Globus pallidus (tissue), 1 donor: ENCODE measurements at places on chromosomes 5 and 9.

- DNase-seq, result peak; percentile 63
These were observed 10.4 kb upstream of the NHP2 start for GRCh38 chr5:178163772-178164735.

DNA sequence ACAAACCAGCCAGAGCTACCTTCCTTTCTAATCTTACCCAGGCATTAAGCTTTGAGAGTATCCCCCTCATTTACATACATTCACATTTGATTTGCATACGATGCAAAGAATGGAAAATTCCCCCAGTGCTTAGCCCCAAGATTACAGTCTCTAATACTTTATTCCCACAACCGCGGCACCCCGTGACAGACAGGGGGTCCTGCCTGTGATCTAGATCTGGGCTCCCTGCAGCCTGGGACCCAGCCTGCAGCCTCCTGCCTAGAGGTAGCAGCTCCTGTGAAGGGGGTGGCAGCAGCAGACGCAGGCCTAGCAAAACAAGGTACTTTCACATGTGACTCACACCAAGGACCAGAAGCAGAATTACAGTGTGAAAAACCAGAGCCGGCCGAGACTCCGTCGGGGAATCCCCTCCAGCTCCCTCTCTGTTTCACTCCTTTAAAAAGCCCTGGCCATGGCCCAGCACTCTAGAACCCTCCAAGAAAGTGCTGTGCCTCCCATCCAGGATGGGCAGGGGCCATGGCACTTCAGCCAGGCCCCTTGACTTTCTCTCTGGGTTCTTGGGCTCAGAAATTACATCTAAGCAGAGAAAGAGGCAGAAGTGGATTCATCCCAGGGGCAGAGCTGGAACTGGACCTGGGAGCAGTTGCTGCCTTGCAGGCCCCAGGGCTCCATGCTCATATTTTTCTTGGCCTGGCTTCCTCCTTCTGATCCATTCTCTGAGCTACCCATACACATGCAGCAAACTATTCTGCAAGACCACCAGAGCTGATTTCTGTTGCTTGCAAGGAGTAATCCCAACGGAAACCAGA lies 14.0 kb upstream of the TCF7 start:
- no peak for DNase-seq

DNA sequence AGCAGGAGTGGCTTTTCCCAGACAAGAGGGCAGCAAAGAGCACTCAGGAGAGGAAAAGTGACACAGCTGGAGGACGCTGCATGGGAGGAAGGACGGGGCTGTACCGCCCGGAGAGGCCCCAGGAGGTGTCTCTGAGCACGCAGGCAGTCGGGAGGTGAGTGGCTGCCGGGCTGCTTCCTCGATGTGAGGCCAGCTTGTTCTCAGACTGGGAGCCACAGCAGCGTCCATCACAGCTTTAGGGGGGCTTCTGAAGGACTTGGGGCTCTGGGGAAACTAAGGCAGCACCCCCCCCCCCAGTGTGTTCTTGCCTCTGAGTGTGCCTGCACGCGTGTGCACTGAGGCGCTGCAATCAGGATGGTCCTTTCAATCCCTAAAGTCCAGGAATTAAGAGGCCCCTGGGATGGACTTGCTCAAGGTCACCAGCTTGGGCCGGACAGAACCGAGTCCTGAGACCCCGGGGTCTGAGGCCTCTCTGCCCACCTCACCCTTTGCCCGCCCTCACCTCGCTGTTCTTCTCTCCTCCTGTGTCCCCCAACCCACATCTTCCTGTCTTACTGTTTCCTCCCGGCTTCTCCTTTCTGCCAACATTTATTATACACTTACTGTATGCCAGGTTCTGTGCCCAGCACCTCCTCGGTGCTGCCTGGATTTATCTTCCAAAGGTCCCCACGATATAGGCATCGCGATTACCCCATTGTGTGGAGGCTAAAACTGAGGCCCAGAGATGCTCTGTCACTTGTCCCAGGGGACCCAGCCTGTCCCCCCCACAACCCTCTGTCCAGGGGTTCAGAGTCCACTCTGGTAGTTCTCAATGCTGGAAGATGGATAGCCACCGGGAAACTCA lies 32.9 kb downstream of the FAM163B start:
- DNase-seq, result no peak

DNA sequence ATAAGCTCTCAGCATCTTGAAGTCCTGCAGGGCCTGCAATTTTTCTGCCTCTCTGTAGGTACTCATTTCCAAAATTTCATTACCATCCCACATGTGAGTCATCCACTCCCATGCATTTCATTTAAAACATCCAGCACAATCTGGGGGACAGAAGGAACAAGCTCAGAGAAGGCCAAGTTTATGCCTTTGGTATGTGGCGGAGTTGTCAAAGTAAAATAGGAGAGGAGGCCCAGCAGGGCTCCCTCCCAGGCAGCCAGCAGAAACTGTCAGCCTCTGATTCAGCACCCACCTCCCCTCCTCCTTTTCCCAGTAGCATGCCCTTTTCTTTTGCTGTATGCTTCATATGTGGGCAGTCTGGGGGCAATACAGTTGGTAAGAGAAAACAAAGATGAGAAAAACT lies 126.4 kb upstream of the ZNF366 start:
- no peak for DNase-seq

GRCh38 chr9:8365029-8365428 lies 565.5 kb upstream of the DMAC1 start:
- no peak for DNase-seq

DNA sequence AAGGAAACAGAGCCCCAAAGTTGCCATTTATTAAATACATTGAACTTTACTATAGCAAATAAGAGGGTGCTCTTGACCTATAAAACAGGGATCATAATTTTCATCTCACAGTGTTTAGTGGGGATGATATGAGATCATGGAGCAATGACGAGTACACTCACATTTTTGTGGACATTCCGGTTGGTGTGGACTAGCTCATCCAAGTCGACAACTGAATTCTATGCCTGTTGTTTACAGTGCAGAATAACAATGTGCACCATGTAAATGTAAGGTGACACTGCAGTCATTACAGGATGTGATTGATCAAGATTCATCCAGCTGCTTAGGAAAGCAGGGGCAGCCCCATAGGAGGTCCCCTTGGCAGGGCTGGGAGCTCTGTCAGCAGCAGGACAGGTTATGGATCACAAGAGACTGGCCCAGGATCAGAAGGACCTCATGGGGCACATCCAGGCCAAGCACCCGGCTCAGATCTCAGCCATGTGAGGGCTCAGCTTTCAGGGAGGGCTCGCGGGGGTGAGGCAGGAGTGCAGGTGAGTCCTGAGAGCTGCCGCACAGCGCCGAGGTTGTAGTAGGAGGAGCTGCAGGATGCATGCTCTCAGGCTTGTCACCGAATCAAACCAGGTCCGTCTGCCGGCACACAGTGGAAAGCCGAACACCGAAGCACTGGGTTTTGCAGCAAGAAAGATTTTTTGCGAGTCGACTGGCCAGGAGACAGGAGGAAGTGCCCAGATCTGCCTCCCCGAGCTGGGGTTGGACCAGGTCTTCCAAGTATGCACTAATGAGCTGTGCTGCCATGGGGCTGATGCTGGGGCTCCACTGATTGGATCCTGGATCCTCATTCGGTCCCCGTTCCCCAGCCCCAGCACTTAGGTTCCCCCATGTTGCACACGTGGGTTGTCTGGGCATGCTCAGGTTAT lies 28.2 kb downstream of the MRPL36 start:
- DNase-seq, result no peak

DNA sequence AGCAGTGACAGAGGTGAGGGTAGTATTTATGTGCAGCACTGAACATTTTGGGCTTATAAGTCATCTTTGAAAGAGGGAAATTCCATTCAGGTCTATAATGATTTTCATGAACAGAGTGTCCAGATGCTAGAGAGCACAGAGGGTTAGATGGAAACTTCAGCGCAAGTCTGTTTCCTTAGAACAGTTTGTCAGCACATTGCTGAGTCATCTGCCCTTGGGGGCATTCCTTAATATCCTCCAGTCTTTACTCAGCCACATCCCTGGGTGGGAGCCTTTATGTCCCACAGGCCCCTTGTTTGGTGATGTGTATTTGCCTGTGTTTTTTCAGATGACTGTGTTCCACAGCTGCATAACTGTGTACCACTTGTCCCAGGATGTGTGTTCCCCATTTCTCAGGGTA lies 138.5 kb upstream of the S1PR3 start:
- no peak for DNase-seq

- DNase-seq, result no peak
These were observed 15.5 kb upstream of the SMIM23 start for GRCh38 chr5:171770153-171770552.

DNA sequence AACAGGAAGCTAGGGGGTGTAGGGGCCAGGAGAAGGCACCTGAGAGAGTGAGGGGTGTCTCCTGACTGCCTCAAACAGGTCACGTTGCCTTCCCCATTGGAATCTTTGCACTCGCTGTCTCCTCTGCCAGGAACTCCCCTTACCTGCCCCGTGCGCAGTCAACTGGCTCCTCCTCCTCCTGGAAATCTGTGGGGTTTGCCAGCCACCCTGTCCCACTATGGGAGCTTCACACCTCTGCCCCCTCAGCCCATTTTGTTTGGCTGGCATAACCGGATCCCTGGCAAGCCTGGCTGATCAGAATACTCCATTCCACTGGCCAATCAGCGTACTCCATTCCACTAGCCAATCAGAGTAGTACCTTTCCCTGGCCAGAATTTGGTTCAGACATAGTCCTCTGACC lies 10.4 kb upstream of the SLC34A1 start:
- DNase-seq, result no peak

DNA sequence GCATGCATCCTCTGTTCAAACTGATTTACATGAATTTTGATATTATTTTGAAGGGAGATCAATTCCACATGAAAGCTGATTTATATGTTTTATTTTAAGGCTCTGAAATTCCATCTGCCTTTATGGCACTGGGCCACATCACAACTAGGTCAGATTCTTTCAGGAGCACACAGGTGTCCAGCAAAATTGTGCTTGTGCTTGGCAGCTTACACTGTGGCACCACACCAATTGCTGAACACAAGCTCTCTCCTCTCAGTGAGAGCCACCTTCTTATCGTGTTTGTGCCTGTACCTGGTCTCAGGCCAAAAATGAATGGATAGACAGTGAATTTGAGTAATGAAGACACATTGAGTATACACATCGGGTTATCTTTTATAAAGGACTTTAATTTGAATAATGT lies 200.4 kb downstream of the CDH10 start:
- no peak for DNase-seq

DNA sequence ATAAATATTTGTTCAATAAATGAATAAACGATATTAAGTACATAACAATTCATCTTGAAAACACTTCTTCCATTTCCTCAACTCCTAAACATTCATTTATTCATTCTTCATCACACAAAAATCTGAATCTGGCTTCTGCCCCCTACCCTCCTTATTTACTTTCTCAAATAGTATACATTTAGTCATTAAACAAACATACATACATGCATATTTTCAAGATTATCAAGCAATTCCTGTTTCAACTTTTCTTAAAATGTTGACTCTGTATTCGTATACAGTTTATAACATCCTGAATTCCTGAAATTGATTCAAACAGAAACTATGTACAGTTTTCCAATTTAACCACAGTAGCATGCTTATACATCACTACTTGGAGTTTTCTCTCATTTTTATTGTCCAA lies 129.0 kb downstream of the MUSK start:
- no peak for DNase-seq

DNA sequence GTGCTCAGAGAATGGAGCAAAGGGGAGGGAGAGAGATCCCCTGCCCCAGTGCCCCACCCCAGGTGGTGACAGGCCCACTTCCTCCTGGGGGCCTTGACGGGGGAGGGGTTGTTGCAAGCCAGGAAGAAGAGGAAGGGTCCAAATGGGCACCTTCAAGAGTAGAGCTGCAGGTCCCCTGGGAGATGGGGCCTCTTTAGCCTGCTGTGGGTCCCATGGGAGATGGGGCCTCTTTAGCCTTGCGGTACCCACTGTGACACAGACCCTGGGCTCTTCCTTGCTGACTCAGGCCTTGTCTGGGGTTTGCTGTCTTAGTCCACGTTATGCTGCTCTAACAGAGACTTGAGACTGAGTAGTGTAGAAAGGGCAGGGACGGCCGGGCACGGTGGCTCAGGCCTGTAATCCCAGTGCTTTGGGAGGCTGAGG lies 9.6 kb upstream of the TOR4A start:
- DNase-seq, result no peak

DNA sequence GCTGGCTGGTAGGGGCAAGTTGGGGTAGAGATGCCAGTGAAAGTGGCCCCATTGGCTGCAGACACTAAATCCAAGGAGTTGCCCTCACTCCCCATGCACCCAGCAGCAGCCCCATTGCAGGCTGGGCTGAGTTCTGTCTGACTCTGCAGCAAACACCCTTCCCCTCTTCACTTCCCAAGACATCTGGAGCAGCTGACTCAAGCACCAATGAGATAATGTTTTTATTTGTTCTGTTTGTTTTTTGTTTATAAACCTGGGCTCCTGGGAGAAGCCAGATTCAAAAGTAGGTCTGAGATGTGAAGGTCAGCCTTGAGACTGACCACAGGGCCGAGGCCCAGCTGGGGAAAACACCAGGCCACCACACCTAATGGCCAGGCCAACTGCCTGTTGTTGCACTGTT lies 545.9 kb upstream of the KLF4 start:
- DNase-seq, result no peak

DNA sequence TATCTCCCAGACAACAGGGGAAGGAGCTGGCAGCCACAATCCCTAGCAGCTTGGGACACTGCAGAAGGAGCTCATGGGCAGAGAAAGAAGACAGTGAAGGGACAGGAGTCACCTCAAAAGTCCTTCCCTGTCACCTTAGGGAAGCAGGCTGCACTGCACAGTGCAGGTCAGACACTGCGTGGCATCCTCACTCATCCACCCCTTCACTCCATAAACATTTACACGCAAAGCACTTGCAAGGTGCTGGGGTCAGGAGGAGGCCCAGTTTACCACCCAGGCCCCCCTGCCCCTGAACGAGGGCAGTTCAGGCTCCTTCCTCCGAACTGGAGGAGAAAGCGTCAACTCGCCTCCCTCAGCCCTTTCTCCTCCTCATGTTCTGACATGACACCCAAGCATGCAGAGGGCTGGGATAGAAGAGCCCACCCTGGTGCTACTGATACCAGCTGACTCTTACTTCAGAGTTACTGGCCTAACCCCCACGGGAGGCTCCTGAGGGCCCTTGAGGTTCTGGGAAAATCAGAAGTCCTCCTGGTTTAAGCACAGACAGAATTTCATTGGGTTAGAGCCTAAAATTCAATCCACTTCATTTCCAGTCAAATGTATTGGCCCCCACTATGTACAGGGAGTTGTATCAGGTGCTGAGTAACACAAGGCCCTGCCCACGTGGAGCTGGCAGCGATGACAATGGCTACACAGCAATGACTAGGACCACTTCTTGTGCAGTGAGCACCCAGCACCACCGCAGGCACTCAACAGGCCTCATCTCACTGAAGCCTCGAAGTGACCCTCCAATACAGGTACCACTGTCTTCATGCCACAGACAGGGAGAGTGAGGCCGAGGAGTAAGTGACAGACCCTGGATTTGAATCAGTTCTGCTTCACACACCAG lies 70.4 kb downstream of the RAPGEF1 start:
- no peak for DNase-seq

DNA sequence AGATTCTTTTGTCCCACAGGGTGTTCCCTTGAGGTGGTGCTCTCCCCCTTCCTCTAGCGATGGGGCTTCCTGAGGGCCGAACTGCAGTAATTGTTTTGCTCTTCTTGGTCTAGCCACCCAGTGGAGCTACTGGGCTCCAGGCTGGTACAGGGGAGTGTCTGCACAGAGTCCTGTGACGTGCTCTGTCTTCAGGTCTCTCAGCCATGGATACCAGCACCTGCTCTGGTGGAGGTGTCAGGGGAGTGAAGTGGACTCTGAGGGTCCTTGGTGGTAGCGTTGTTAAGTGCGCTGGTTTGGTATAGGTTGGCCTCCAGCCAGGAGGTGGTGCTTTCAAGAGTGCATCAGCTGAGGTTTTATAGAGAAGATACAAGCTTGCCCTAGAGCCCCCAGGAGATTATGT lies 20.4 kb upstream of the CEP72 start:
- no peak for DNase-seq
